ENCODE measurements at places on chromosomes 5 and 9.

- DNase-seq: no peak
Measured at GRCh38 chr5:159220206-159220605, 10.9 kb upstream of the RNF145 start.

DNA sequence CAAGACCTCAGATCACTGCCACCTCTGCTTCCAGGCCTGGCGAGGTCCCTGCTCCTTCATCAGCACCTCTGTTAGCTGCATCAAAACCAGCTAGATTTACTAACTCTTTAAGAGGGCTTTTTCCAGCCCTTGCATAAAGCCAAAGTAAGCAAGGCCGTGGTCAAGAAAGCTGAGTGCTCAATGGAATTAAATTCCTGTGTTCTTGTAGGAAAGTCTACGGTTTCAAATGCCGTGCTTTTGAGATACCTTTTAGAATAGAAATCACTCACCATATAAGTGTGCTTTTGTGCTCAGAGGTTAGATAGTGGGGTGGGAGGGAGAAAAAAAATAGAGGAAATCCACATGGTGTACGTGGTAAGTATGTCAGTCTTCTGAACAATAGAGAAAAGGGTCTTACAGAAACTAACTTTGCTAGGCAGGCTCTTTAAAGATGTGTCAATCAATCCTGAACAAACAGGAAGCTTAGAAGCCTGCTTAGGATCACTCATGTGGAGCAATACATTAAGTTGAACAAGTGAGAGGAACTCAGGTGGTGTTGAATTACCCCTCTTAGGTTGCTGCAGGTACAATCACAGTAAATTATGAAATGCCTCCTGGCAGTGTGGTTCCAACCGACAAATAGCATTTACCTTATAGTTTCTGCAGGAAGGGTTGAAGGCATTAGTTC lies 79.7 kb downstream of the SEMA6A start:
- no peak for DNase-seq

GRCh38 chr5:55868846-55869245 lies 17.7 kb downstream of the IL31RA start:
- DNase-seq: no peak

DNA sequence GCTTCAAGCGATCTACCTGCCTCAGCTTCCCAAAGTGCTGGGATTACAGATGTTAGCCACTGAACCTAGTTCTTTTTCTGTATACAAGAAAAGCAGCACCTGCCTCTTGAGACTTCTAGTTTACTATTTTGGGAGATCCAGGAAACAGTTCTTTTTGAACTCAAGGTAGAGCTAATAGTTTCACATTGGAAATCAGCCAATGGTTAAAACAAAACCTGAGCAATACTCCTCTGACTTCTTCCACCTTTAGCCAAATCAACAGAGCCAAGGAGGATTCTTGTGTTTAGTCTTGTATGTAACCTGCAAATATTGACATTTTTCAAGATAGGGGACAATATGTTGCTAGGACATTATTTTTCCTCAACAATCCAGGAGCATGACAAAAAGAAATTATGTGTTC lies 349.4 kb downstream of the SH3GL2 start:
- no peak for DNase-seq

GRCh38 chr5:178058321-178059012 lies 54.9 kb upstream of the N4BP3 start:
- DNase-seq: no peak

DNA sequence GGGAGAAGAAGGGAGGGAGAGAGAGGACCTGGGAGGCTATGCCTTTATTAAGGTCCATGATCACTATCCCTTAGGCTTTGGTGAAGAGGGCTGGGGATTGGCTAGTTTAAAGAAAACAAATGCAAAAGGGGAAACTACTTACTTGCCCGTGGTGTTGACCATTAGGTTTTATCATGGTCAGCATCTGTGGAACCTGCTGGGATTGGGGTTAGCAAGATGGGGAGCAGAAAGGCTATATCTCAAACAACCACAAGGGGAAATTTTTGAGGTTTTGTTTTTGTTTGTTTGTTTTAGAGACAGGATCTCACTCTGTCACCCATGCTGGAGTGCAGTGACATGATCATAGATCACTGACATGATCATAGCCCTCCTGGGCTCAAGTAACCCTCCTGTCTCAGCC lies 9.0 kb upstream of the RAD23B start:
- no peak for DNase-seq

- no peak for DNase-seq
Measured at GRCh38 chr5:37568893-37569292, 189.8 kb downstream of the WDR70 start.

- DNase-seq: no peak
Measured at GRCh38 chr9:124008303-124008693, 3.3 kb upstream of the LHX2 start.

DNA sequence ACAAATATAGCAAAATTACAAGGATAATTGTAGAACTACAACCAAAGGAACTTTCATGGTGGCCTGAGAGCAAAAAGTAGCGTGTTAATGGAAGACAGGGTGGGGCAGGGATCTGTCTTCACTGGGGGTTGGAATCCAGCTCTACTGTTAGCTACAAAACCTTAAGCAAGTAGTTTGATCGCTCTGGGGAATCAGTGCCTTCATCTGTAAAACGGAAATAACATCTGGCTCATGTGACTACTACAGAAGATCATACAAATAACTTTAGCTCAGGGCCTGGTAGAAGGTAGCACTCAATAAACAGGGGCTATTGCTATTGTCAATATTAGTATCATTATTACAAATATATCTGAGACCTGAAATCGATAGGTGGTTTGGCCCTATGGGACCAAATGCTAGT lies 40.4 kb downstream of the ZNF608 start:
- DNase-seq: no peak

- DNase-seq: no peak
Measured at GRCh38 chr5:145473042-145473642, 362.0 kb downstream of the PRELID2 start.
